Keratinocyte (primary cell): ENCODE measurements at places on chromosomes 3 and 15.

GRCh38 chr3:31412832-31413231 lies 119.9 kb upstream of the STT3B start:
- no peak for DNase-seq
- no peak overlapping the region for H3K4me3 ChIP-seq
- H3K4me1 ChIP-seq: no peaks in the 10 kb centered on the region
- no peak overlapping the region for H3K27ac ChIP-seq
- H3K36me3 ChIP-seq: no peaks in the 10 kb centered on the region
- peaks cover 4% of the 10 kb centered on the region for H3K27me3 ChIP-seq

- H3K4me3 ChIP-seq: no peak overlapping the region
- H3K36me3 ChIP-seq: no peaks in the 10 kb centered on the region
- no peaks in the 10 kb centered on the region for H3K27me3 ChIP-seq
These were observed 195.9 kb upstream of the ICE2 start for GRCh38 chr15:60674704-60675395.

DNA sequence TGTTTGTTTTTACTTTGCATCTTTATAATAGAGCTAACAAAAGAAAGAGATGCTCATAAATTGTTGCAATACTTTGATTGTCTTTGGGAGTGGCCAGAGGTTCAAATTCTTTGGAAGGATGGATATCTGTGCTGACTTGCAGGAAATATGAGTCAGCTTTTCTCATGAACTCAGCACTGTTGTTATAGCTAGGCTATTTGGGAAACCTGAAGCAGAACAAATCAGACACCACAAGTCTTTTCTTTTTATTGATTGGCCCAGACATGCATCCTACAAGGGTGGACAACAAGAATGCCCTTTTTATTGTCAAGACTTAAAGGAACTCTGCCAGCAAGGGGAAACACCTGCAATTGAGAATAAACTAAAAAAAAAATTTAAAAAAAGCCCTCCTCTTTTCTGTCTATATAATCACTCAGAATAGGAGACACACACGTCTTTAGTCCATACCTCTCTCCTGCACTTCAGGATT lies 4.6 kb upstream of the DENND4A start:
- H3K4me3 ChIP-seq: no peak overlapping the region
- H3K4me1 ChIP-seq: peaks cover 26% of the 10 kb centered on the region
- peak; percentile 92 for DNase-seq

GRCh38 chr3:25040748-25041147 lies 387.3 kb upstream of the RARB start:
- H3K36me3 ChIP-seq: no peaks in the 10 kb centered on the region
- no peaks in the 10 kb centered on the region for H3K27me3 ChIP-seq
- no peak for DNase-seq
- no peak overlapping the region for H3K27ac ChIP-seq
- H3K4me1 ChIP-seq: no peaks in the 10 kb centered on the region

DNA sequence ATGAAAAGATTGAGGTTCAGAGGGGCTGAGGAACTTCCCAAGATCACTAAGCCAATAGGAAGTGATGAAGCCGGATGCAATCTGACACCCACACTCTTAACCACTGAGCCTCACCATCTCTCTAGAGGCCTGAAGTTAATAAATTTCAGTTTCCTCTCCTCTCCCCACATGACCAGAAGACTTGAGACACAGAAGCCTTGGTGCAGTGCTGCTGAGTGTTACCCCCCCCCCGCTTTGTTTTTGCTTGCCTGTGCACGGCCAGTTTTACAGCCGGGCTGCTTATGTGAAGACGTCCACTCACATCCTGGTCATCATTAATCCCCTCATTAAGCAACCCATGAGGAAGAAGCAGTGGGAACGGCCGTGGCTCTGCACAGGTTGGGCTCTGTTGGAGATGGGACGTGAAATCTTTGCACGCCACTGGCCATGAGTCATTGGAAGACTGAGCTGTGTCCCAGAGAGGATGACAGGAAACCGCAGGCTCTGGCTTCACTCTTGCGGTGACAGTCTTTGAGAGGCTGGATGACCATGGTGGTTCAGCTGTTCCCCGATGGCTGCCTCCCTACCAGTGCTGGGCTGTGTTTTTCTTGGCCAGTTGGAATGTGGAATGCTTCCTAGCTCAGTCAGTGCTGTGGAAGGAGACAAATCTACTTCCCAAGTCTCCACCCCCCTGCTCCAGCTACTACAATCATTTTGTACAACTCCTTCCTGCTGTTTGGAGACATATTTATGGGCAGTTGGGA lies 232.6 kb upstream of the LRTM1 start:
- no peaks in the 10 kb centered on the region for H3K4me1 ChIP-seq
- H3K27ac ChIP-seq: no peak overlapping the region
- H3K36me3 ChIP-seq: no peaks in the 10 kb centered on the region
- H3K4me3 ChIP-seq: no peak overlapping the region
- DNase-seq: no peak
- no peaks in the 10 kb centered on the region for H3K27me3 ChIP-seq
